Epithelial cell of prostate (primary cell): ENCODE measurements at places on chromosomes 5 and 9.

DNA sequence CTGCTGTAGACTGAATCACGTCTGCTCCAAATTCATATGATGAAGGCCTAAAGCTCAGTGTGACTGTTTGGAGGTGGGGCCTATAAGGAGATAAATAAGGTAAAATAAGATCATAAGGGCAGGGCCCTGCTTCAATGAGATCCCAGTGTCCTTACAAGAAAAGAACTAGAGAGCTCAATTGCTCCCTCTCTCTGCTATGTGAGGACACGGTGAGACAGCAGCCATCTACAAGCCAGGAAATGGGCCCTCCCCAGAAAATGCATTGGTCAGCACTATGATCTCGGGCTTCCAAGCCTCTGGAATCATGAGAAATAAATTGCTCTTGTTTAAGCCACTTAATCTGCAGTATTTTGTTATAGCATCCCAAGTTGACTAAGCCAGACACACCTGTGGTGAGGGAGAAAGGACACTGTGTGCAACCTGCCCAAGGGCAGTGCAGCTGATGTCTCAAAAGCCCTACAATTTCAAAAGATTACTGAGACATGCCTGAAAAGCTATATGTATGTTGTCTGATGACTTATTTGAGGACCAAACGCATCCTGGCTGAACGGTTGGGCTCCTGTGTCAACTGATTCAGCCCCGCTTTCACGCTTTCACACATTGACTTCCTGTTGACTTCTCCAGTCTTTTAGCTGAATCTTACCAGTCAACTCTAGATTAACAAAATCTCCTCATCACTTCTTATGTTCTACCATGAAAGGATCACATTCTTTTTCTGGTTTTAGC is 13.2 kb downstream of the GZMK start:
- DNase-seq, result no peak

GRCh38 chr5:36146390-36146789 is 5.3 kb downstream of the LMBRD2 start:
- no peak for DNase-seq

DNA sequence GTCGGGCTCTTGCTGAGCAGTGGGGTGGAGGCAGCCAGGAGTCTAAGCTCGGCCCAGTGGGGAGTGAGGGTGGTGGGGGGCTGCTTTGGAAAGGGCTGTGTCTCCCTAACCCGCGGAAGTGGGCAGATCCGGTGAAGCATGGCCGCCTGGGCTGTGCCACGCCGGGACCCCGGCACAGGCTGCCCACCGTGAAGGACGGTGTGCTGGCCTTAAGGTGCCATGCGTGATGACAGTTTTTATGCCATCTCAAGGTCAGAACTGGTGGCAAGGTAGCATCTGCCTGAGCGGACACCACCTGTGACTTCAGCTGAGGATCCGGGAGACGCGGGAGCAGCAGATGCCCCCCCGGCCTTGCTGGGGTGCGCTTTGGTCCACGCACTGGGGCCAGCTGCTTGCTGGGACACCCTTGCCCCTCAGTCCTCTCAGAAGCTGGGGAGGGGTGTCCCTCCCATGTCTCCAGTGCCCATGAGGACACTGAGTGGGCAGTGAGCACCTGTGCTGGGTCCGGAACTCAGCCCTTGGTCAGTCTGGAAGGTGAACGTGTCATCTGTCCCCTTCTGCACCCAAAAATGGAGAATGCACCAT is 53.9 kb downstream of the AHRR start:
- no peak for DNase-seq

GRCh38 chr9:30504502-30504905 is 1879.9 kb upstream of the ACO1 start:
- no peak for DNase-seq

- DNase-seq, result no peak
Measured at GRCh38 chr5:174608631-174609097, 115.7 kb upstream of the MSX2 start.

GRCh38 chr5:39440958-39441624 is 16.3 kb upstream of the DAB2 start:
- DNase-seq, result no peak

GRCh38 chr5:8520917-8521316 is 652.0 kb downstream of the MTRR start:
- no peak for DNase-seq

- DNase-seq, result no peak
Measured at GRCh38 chr5:172111852-172112225, 76.2 kb downstream of the STK10 start.

DNA sequence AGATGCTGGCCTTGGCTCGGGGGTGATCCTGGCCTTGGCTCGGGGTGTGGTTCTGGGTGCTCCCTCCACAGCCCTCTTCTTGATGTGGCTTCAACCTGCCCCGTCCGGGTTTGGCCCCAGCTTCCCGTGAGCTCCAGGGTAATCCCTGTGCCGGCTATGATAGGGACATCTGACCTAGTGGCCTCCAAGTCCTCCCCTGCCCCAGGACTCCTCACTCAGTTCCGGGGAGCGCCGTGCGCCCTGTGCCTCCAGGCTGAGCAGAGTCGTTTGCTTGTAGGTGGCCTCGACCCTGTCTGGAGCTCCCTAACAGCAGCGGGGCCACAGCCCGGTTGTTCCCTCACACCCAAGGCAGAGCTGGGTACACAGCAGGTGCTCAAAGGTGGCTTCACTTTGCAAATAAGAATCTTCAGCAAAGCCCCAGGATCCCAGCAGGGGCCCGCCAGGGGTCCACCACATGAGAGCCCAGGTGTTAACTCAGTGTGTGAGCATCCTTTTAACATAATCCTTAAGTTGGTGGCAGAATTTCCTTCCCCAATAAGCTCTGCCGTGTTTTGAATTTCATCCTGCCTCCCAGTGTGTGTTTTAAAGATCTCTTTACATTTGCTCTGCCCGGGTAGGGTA is 32.3 kb upstream of the CEP72 start:
- no peak for DNase-seq

DNA sequence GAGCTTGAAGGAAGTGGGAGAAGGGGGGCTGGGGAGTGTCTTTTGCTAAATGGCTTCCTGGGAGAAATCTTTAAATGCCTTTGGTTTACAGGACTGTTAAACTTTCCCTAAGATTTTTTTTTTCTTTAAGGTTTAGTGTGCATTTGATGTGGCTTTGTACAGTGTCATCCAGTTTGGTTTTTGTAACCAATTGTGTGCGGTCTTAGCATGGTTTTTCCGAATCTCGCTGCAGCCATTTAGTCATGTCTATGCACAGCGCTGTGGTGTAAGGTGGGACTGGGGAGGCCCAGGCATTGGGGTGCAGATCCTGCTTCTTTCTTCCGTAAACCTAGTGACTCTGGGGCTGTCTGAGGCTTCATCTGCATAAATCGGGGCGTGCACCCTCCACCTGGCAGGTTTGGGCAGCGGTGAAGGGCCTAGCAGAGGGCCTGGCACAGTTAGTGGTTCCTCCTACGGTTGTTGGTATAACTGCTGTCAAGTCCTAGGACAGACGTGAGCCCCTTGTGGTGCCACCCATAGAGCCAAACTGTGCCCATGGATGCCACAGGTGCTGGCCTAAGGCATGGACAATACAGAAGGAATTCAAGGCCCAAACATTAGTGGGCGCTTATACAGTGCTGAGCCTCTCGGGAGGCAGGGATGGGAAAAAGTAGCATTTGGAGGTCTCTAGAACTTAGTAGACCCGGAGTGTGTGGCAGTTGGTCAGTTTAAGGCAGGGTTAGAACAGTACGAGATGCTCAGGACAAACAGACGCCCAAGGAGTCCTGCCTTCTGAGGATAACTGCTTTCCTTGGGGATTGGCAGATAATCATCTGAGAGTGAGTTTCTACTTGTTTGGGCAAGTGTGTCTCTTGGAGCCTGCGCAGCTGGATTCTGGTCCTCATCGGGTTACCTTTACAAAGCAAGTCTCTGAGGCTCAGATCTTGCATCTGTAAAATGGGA is 1.5 kb downstream of the PRRC2B start:
- no peak for DNase-seq

- no peak for DNase-seq
Measured at GRCh38 chr9:71549023-71549422, 219.3 kb downstream of the CEMIP2 start.

DNA sequence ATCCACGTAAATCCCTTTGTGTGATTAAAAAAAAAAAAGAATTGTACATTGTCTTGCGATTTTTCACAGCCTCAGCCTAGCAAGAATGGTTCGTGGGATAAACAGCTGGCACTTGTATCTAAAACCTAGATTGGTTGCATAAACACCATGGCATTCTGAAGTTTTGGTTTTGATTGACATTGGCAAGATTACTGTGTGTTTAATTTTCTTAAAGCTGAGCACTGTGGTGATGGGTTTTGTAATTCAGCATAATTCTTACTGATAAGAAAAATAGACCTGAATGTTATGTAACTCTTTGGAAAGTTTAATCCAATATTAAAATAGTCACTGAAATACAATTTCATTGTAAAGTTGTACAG is 23.4 kb upstream of the ANKRD18A start:
- DNase-seq, result no peak

DNA sequence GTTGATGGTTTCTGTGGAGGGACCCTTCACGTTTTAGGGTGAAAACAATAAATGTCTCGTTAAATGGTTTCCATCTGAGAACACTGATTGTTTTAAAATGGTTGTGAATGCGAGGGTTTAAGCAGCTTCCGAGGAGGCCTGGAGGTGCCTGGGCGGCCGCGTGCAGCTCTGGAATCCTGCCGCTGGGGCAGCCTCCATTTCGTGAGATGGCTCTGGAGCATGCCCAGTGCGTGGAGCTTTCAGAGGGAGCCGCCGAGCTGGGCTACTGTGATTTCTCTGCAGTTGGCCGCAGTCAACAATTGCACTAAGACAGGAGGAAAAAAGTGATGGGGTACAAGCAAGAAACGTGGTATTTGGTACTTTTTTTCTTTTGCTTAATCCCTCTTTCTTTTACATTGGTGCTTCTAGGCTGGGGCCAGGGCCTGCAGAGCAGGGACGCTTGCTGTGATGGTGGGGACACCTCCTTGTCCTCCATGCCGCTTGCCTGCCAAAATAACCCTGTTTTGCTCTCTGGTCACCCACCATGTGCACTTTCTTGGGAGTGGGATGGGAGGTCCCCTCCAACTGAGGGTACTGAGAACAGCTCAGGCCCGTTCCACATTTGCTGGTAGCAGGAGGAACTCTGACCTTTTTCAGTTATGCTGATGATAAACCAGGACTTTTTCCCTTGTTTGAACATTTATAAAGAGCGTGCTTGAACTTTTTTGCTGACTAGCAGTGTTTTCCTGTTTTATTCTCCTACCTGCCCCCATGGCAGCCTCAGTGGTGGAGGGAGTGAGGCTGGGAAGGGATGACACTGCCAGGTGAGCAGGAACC is 47.1 kb downstream of the EHMT1 start:
- no peak for DNase-seq

DNA sequence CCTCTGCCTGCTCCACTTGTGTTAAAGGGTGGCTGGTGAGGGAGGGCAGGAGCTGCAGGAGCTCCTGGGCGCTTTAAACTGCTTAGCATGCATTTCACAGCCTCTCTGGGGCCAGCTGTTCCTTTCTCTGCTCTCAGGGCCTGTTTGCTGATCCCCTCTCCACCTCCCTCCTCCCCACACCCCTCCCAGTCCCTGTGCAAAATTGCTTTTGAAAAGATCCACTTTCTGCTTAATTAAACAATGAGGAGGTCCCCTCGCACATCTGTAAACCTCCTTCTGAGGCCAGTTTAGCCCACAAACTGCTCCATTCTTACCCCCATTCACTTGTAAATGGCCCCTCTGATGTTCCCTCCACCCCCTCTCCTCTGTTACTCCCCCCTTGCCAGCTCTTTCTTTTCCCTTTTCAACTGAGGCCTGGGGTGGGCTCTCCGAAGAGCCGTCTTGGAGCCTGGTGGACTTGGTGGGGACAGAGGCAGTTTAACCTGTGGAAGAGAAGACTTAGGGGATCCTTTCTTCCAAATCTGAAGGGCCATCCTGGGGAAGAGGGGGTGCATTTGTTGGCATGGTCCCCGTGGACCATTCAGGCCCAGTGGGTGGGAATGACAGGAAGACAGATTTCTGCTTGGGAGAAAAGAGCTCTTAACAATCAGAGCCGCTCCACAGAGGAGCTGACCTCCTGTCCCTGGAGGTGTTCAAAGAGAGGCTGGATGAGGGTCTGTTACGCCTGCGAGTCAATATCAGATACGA is 12.0 kb downstream of the URM1 start:
- DNase-seq, result no peak

GRCh38 chr9:68509689-68510088 is 31.0 kb downstream of the TMEM252 start:
- DNase-seq, result no peak

DNA sequence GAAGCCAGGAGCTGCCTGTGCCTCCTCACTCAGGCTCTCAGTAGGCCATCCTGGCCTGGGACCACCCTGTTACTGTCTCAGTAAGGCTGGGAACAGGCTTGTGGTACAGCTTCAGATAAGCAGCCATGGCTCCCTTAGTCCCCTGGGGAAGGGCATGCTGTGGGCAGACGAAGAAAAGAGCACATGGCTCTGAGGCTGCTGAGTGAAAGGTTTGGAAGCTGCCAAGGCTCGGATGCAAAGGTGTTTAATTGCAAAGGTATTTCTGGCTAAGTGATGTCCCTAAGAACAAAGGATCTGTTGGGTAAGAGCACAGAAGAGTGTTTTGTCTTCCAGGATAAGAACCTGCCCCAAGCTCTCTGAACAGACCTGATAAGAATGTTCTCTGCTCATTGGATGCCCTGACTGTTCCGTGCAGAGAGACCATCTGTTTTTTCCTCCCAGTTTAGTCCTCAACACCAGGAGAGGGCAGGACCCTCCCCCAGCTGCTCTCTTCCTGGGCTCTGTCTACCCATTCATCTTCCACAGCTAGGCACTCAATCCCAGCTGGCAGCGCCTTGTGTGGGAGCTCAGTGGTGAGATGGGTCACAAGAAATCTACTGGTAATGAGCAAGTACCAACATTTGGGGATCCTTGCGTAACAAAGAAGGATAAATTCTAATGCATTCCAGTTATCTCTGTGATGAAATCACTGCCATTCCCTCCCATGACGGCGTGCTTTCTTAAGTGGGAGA is 17.7 kb downstream of the ANGPTL2 start:
- DNase-seq, result no peak

DNA sequence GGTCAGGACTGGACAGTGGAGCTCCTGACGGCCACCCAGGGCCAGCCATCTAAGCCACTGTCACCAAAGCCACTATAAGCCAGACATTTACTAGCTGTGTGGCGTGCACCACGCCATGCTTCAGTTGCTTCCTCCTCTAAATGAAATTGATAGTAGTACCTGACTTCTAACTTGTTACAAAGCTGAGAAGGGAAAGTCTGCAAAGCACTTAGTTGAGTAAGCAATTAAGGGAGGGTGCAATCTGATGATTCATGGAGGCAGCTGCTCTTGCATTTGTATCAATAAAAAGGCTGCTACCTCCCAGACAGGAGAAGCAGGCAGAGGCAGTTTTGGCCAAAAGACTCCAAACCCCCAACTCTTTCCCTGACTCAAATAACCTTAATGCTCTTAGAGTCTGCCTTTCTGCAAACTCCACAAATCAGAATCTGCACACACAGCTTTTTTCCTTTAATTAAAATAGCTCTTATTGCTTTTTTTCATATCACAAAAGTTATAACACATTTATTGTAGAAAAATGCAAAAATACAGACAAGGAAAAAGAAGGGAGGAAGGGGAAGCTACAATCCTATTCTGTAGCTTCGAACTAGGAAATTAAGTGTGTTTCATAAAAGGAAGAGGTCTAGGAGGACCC is 19.3 kb upstream of the RAPGEF1 start:
- DNase-seq, result peak; percentile 48
